ENCODE measurements at places on chromosomes 5 and 9. TPM values are rescaled to one million over a fixed set of nuclear protein-coding genes. Genes with fewer than 3 reads are reported as not detected.

The IL13 gene
- not detected for total RNA-seq

The FUBP3 gene
- total RNA-seq = 22.4 TPM

The FOXD4L3 gene
- not detected for total RNA-seq

The MTX3 gene
- total RNA-seq = 12.2 TPM

GRCh38 chr5:159171274-159171673 is 38.1 kb downstream of the RNF145 start:
- no peak for DNase-seq

The ACTBL2 gene
- not detected for total RNA-seq

GRCh38 chr5:150167908-150168307 is 1.3 kb downstream of the CDX1 start:
- DNase-seq = no peak

- DNase-seq = no peak
These were observed 73.1 kb downstream of the MAN2A1 start for GRCh38 chr5:109762821-109763220.

DNA sequence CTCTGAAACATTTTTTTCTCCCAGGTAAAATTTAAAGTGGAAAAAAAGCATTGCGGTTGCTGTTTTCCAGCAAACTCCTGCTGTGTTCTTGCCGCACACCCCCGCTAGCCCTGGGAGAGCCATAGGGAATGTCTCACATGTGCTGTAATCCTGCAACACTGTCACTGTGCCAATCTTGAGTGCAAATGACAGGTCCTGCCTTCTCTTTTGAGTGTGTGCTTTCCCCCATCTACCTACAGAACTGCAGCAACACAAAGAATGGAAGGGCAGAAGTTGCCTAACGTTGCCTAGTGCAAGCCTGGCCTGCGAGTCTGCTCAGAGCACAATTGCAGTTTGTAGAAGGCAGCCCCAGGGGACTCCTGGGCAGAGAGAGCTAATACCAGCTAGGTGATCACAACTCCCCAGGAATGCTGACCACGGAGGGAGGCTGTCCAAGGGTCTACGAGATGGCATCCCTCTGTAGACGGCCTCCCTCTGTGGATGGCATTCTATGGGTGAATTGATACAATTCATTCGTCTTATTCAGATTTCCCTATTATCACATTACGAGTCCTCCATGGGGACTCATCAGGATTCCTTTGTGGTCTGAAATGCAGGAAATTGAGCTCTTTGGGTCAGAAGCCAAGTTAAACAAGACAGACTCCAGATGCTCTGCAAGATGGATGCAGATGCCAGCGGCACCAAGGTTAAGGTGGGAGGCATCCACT is 172.6 kb upstream of the S1PR3 start:
- no peak for DNase-seq
